ENCODE measurements at places on chromosomes 13 and 19. TPM values are rescaled to one million over a fixed set of nuclear protein-coding genes. Genes with fewer than 3 reads are reported as not detected.

DNA sequence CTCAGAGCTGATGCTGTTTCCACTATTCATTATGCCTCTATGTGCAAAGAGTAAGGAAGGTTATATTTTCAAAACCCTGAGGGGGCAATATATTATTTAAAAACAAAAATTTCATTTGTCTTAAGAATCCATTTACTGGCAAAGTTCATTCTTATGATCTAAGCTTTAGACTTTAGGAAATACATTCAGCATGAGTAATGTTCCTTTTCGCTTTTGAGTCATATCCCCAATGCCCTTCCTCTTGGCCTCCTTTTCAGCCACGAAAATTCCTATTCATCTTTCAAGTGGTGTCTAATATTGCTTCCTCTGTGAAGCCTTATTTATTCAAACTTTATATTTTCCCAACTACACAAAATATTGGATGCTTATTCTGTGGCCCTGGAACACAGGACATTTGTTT is 1317.0 kb downstream of the PCDH9 start:
- DNase-seq: peak; percentile 37

The TPTE2 gene
- 0.29 TPM for total RNA-seq

DNA sequence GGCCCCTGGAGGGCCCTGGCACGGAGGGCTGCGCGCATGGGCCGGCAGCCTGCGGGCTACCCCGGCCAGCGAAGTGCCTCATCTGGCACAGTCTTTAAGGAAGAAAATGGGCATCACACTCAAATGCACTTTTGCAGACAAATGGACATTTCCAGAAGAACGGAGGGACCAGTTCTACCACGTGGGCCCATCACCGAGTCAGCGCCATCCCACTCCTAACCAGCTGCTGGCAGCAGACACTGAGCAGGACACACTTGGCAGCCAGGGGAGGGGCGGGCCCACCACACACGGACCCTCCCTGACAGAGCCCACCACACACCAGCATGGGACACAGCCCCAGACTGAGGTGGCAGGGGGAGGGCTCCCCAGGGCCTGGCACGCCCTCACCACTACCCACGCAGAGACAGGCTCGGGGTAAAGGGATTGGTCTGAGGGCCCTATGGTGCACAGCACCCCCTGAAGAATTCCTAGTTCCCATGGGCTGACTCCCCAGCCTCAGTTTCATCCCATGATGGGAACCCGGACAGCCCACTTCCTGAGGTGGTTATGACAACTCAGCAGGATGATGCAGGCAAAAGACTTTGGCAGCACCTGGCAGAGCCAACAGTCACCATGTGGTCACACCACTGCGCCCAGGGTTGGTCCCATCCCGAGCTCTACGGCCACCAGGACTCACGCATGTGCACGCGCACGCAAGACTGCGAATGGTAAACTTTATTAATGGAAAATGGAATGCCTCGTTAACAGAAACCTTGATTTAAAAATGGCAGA is 18.7 kb upstream of the TINCR start:
- DNase-seq: no peak

DNA sequence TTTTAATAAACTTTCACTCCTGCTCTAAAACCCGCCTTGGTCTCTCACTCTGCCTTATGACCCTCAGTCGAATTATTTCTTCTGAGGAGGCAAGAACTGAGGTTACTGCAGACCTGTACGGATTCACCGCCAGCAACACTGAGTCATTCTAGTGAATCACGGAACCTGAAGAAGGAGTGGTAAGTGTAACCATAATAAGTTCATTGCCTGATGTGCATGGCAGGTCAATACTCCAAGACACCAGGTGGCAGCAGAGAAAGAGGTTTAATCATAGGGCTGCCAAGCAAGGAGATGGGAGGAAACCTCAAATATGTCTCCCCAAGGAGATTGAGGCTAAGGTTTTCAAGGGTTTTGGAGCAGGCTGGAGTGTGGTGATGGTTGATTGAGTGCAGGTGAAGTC is 204.3 kb upstream of the IPO5 start:
- no peak for DNase-seq
